ENCODE measurements at places on chromosomes 2 and 18.

GRCh38 chr2:25632396-25632795 lies 41.0 kb downstream of the DTNB start:
- no peak for DNase-seq

DNA sequence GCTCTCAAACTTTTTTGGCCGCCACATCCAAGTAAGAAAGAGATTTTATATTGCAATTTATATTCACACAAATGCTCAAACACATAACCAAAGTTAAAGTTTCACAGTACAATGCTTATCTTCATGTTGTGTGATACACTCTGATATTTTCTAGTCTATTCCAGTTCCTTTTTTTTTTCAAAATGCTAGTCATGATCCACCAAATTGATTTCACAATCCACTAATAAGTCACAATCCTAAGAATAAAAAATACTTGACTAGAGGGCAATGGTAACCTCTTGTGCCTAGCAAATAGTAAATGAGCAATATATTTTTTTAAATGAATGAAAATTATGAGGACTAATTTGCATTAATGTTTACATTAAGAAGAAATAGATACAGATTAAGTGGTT lies 5.8 kb upstream of the PTPN4 start:
- no peak for DNase-seq

- DNase-seq, result no peak
These were observed 163.1 kb downstream of the TXNL1 start for GRCh38 chr18:56475250-56475649.

- no peak for DNase-seq
These were observed 286.7 kb upstream of the CYRIA start for GRCh38 chr2:16952368-16952767.

GRCh38 chr2:23452372-23452771 lies 67.4 kb downstream of the KLHL29 start:
- no peak for DNase-seq

- DNase-seq, result no peak
These were observed 111.5 kb upstream of the THSD7B start for GRCh38 chr2:136653861-136654260.

DNA sequence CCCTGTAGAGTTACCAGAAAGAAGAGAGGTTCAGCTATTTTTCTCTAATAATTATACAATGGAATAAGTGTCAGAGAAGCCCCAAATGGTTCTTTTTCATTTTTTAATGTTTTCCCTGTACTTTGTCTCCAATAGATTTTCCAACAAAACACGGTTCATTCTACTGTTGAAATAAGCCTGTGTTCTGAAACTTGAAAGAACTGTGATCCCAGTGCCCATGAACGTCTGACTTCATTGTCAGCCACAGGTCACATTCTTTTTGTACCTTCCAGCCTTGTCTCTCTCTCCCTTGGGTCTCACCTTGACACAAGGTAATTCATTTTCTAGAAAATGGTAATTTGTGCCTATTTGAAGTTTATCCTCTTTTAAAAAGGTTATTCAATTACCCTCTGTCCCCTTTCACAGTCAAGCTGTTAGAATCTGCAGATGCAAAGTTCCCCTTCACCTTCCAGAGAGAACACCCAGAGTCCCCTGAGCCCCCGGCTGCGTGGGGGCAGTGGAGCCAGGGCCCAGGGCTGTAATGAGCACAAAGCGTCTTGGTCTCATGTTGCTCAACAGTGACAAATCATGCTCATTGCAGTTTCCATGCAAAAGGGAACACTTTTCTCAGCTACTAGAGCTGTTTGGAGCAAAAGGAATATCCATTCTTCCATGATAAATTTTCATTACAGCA lies 115.2 kb downstream of the SPHKAP start:
- DNase-seq, result no peak

- peak; percentile 90 for DNase-seq
These were observed 156.8 kb downstream of the CELF4 start for GRCh38 chr18:37408676-37409265.

DNA sequence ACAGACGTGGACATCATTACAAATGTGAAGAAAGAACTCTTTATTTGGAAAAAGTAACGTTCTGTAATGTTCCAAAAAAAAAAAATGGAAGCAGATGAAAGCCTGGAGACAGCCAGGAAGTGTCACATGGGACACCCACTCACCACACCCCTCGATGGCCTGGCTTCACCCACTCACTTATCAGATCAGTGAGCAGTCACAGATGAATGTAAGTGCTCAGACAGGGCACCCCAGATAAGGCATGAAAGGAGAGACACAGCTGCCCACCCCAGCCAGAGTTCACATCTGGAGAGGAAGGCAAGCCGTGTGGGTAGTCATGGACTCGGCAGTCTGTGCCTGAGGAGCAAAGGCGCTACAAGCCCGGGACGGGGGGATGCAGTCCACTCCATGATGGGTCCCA lies 105.2 kb downstream of the SEPTIN10 start:
- no peak for DNase-seq

GRCh38 chr18:13136904-13137669 lies 81.5 kb upstream of the LDLRAD4 start:
- peak; percentile 88 for DNase-seq

DNA sequence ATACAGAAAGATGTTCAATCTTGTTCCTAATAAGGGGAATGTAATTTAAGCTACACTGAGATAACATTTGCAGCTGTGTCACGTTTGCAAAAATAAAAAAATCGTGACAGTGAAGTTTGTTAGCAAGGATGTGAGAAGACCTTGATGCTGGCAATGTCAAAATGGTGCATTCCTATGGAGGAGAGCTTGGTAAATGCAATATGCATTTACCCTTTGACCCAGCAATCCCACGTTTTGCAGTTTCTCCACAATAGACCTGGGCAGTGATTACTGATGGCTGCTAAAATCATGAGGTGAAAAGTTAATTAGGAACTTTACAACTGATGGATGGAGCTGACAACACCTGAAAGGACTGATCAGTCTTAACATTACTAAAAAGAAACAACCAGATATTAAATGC lies 43.1 kb downstream of the ZC3H6 start:
- no peak for DNase-seq

- no peak for DNase-seq
These were observed 127.5 kb upstream of the TNP1 start for GRCh38 chr2:216987252-216987821.

DNA sequence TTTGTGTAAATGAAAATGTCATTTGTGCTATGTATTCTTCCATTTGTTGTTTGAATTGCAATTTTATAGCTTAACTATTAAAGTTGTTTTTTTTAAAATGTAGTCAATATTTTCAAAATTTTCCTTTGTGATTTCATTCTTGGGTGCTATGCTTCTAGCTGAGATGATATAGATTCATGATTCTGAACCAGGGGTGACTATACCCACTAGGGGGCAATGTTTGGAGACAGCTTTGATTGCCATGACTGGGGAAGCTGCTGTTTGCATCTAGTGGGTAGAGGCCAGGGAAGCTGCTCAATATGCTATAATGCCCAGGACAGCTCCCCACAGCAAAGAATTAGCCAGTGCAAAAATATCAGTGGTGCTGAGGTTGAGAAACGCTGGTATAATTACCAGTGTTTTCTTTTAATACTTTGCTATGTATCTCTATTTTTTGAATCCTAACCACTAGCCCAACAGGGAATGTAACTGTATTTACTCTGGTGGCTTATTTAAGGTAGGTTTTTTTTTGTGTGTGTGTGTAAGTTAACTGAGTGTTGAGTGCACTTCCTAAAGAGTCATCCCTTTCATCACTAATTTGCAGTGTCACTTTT lies 99.7 kb downstream of the MEP1B start:
- DNase-seq, result peak; percentile 55

GRCh38 chr2:215432759-215433594 lies 2.9 kb downstream of the FN1 start:
- DNase-seq, result no peak

DNA sequence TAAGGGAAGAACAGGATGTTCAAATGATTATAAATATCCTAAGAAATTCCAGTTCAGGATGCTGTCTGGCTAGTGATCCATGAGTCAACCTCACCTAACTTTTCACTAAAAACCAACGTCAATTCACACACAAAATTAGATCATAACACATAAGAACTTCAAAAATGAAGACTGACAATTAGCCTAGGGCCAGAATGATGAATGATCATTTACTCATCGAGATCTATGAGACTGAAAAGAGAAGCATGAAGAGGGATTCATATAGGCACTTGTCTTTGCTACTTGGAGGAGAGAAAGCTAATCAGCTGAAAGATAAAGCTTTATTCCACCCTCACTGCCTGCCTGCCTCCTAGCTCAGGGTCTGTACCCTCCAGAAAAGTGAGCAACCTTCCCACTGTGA lies 29.8 kb downstream of the ADD2 start:
- DNase-seq, result no peak

DNA sequence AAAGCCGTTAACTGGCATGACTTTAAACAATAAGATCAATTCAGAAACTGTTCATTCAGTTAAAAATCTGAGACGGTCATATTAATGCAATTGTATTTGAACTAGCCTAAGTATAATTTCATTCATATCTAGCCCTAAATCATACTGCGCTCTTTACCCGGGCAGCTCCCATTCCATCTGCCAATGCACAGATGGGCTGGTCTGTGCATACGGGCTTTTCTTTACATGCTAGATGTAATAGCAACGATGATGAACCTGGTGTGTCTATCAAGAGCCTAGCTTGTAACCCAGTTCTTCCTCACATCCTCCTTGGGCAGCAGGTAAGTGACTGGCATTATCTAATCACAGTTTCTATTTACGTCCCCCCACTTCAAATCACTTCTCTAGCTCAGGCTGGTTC lies 631.5 kb upstream of the KLHL29 start:
- DNase-seq, result no peak

GRCh38 chr2:211141646-211142045 lies 585.2 kb downstream of the CPS1 start:
- no peak for DNase-seq

GRCh38 chr2:233999182-233999581 lies 51.3 kb upstream of the SPP2 start:
- peak; percentile 60 for DNase-seq

DNA sequence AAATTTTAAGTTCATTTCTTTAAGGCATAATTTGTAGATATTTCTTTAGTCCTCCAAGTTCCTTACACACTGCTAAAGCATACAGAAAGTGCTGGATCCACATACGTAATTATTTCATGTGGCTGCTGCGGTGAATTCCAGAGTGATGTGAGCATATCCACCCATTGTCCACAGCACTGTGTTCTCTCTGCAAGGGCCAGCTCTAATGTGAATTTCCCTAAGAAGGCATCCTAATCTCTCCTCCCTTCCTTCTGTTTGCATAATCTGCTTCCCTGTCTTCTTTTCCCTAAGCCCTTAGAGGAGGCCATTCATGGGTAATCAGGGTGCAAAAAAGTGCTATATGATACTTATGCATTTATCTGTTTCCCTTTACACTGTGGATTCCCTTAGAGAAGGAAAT lies 57.2 kb downstream of the COBLL1 start:
- no peak for DNase-seq

DNA sequence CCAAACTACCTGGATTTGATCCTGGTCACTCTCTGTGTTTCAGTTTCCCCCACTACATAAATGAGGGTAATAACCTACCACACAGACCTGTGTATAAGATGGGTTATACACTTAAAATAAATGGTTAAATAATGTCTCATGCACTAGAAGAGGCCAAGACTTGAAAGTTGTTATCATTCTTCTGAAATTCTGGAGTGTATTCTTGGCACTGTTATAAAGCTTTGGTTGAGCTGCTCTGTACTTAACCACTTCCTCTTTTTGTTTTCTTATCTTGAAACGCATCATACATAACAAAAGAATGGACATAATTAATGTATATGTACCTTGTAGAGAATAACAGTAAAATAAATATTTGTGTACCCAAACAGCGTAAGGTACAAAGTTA lies 281.0 kb downstream of the AFF3 start:
- DNase-seq, result no peak

GRCh38 chr2:201406077-201406662 lies 45.1 kb downstream of the TRAK2 start:
- DNase-seq, result no peak

GRCh38 chr2:141498561-141498960 lies 632.3 kb downstream of the LRP1B start:
- DNase-seq, result no peak

DNA sequence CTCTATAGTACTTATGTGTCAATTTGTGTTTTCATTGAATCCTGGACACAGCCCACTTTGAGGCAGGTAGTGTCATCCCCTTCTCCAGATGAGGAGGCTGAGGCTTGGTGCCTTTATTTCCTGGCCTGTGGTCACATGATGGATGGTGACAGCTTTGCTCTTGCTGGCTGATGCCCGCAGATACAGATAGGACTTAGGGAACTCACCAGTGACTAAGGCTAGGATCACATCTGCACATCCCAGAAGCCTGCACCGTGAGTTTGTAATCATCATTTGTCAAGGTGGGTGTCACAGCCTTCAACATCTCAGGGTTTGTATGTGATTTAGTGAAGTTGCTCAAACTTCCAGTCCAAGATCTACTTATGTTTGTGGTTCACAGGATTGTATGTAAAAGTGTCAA lies 295.1 kb upstream of the RAB12 start:
- DNase-seq, result no peak

- DNase-seq, result no peak
These were observed 13.2 kb upstream of the SCYGR5 start for GRCh38 chr2:227653419-227653818.

- no peak for DNase-seq
These were observed 43.4 kb upstream of the SMAD7 start for GRCh38 chr18:48994044-48994651.

GRCh38 chr2:26917135-26917836 lies 53.2 kb upstream of the MAPRE3 start:
- no peak for DNase-seq

DNA sequence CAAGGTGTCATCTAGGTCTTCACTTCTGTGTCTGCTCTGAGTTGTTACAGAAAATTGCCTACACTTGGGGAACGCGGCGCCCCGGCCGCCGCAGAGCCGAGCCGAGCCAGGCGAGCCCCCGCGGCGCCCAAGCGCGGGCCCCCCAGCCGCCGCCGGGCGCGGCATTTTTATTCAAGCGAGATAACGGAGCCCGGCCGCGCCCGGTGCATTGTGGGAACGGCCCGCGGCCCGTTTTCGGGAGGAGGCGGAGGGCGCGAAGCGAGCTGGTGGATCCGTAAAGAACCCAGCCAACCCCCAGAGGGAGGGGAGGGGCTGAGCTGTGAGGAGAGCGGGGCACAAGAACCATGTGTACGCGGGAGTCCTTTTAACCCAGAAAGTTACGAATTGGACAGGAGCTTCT lies 191.8 kb downstream of the FTCDNL1 start:
- peak; percentile 71 for DNase-seq

DNA sequence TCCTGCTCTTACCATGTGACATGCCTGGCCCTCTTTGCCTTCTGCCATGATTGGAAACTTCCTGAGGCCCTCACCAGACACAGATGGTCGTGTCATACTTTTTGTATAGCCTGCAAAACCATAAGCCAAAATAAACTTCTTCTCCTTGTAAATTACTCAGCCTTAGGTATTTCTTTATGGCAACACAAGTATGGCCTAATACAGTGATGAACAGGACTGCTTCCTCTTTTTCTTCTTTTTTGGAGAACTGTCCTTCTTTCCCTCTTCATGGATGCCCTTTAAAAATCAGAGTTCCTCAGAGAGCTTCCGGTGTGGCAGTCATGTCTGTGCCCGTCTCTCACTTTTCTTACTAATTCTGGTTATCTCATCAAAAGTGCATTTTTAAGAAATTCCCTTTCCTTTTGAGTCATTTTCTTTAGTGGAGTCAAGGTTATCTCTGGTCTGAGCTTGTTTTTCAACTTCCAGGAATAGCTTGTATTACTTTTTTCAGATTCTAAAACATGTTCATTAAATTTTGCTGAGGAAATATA lies 9.2 kb upstream of the IL1A start:
- DNase-seq, result no peak

Data from retina (tissue), 1 donor.